ENCODE measurements at places on chromosomes 1 and 21.
A peak's percentile ranks its signal among the peaks of the same experiment; 100 is the strongest.

GRCh38 chr1:213414346-213414745 lies 363.3 kb downstream of the RPS6KC1 start:
- no peak for DNase-seq

GRCh38 chr1:230153641-230154296 lies 86.7 kb downstream of the GALNT2 start:
- DNase-seq: no peak

GRCh38 chr21:38280454-38280853 lies 23.7 kb downstream of the KCNJ15 start:
- no peak for DNase-seq

- DNase-seq: no peak
Observed at GRCh38 chr1:95127380-95127779, 10.2 kb downstream of the TLCD4 start.

DNA sequence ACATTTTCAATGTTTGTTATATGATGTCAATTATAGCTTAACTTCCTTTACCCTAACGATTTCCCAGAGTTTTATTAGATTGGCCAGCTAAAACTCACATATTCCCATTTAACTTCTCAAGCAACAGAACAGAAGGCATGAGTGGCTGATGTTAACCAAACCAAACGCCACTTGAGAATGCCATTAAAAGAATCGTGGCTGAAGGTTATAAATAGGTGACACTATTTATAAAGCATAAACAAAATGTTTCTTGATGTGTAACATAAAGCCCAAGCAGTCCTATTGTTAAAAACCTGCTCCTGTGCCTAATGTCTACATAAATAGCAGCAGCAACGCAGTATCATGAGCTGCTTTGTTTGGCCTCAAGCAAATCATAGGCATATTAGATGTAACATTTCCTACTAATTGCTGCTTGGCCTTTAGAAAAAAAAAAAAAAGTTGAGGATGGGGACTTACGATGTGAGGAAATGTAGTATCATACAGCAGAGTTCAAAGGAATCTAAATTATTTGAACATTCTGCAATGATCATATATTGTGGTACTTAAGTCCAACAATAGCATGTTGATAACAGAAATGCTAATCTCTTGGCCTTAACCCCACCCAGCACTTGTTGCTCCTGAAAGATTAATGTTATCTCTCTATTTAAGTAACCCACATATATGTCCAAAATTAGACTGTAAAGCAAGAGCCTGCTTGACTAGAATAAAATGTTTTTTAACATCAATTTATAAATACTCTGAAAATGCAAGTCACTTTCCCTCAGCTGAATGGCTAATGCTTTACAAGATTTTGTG lies 106.0 kb downstream of the ESRRG start:
- DNase-seq: peak; percentile 44

DNA sequence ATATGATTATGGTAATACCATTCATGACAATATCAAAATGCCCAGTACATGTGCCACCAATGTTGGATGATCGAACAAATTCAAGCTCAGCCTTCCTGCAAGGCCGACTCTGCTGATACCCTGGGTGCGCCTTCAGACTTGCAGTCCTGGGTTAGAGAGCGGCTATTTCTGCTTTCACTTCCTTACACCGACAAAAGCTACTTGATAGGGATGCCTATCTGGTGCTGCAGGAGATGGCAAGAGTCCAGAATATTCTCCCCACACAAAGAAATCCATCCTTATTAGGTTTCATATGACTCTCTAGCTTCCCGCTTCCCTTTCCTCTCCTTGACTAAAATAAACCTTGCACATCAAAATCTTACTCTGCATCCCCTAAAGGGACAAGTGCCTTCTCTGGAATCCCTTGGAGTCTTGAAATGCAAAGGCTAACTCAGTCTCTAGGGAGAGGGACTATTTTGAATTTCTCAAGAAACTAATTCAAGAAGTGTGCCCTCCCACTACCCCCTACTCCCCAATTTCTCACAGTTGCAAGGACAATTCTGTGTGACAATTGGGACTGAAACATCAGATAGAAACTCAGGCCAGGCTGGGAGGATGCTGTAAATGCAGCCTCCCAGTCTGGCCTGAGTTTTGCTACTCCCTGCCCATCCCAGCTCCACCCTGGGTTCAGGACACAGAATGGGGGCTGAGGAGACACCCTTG lies 103.1 kb upstream of the USP24 start:
- no peak for DNase-seq

All from NCI-H2107 (cell line).